ENCODE measurements at places on chromosomes 2 and 18. TPM values are rescaled to one million over a fixed set of nuclear protein-coding genes. Genes with fewer than 3 reads are reported as not detected.

SAG gene
- polyA plus RNA-seq = not detected

BOLL gene
- polyA plus RNA-seq = not detected

NGEF gene
- polyA plus RNA-seq = 33.4 TPM

RAD51AP2 gene
- polyA plus RNA-seq = not detected

SKOR2 gene
- polyA plus RNA-seq = not detected

Measured in brain (organoid and tissue), 16 donors.